ENCODE measurements at places on chromosomes 5 and 9. TPM values are rescaled to one million over a fixed set of nuclear protein-coding genes. Genes with fewer than 3 reads are reported as not detected.

The GALNT12 gene
- total RNA-seq: 24.8 TPM

DNA sequence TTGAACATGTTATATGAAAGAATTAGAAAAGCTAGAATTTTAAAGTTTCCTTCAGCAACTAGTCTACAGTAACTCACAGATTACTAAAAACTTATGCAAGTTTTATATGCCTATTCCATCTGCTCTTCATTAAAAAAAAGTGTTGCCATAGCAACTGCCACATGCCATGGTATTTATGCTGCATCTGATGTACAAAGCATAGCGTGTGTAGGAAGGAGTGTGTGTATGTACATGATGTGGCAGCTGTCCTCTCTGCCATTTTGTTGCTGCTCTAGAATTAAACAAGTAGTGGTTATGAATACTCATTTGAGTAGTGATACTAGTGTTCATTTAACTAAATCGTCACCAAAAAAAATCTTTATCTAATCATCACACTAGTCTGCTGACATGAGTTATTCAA, 593.5 kb downstream of the CETN3 start:
- DNase-seq: no peak

The CER1 gene
- total RNA-seq: not detected

The RORB gene
- total RNA-seq: 0.06 TPM

DNA sequence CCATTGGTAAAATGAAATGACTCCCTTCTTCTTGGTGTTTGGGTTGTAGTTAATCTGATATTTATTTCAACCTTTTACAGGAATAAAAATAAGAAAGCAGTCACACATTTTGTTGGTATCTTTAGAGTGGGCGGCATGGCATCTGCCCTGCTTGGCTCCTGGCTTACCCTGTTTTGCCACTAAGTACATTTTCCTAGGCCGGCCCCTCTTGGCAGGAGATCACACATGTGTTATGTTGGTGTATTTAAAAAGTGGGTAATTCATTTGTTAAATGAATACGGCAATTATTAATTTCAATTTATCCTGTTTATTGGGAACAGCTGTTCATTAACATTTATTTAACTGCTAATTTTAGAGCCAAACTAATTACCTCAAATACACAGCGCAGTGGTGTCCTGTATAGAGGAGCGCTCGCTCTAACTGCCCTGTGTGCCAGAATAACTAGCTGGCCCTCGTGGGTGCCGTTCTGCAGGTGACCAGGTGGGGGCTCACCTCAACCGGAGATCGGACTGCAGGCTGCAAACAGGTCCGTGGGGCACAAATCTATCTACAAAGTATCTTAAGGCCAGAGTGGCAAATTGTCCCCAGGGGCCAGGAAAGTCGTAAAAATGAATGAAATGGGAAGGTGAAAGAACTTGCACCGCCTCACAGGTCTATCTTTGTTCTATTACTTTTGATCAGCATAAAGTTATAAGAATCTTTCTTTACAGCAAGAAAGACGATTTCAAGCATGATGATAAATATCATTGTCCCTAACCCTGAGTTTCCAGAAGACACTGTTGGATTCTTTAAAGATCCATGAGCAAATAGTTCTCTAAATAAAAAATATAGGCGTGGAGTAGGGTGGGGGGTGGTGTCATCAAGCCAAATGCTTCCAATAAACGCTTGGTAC, 26.2 kb upstream of the GPR151 start:
- DNase-seq: peak; percentile 85

DNA sequence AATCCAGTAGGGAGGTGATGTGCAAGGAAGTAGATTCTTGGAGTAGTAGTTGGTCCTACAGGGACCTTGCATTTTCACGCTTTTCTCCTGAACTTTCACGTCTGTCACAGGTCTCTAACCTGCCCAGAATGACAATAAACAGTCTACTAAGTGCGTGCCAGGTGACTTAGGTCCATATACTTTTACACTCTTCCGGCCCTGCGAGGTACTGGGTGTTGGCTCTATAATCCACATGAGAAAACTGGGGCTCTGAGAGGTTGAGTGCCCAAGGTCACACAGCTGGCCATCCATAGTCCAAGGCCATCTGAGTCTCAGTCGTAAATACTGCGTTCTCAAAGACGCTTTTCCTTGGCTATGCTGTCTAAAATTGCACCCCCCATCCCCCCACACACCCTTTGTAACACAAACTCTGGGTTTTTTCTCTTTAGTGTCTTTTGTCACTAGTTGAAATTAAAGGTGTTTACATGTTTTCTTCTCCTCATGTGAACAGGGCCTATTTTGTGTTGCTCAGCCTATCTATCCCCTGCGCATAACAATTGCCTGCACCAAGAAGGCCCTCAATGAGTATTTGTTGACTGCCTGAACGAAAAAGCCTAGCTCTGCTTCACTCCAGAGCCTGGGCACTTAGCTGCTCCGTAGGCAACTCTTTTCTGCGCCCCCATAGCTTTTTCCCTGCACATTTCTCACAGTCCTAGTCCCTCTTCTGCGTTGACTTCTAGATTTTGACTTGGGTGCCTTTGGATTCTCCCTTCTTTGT, 943 bp downstream of the SFXN1 start:
- no peak for DNase-seq

Data from PC-3 (cell line).